Tibial nerve (tissue), 4 donors: ENCODE measurements at places on chromosomes 6 and 20. TPM values are rescaled to one million over a fixed set of nuclear protein-coding genes. Genes with fewer than 3 reads are reported as not detected.

DNA sequence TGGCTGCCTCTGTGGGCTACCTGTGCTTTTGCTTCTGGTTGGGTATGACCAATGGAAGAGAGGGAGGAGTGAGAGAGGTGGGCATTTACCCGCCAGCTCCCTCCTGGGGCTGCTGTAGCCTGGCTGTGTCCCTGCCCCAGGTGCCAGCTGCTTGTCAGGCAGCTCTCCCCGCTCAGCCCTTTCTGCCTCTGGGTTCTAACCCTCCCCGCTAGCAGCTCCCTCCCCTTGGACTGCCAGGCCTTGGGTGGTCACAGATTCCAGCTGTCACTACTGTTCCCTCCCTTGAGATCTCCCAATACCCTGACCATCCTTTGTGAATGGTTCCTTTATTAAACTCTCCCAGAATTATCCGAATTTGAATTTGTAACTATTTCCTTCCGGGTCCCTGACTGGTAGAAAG lies 95.5 kb upstream of the RNF24 start:
- DNase-seq: no peak

DNA sequence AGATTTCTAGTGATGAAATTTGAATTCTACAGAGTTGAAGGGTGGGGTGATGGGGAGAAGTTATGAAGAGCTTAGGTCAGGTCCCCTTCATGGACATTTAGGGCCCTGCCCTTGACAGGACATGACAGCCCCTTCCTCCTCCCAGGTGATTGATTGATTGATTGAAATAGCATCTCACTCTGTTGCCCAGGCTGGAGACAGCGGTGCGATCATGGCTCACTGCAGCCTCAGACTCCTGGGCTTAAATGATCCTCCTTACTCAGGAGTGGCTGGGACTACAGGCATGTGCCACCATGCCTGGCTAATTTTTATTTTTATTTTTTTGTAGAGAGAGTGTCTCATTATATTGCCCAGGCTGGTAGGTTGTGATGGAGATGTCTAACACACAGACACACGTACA lies 174.0 kb upstream of the RNF24 start:
- no peak for DNase-seq

DNA sequence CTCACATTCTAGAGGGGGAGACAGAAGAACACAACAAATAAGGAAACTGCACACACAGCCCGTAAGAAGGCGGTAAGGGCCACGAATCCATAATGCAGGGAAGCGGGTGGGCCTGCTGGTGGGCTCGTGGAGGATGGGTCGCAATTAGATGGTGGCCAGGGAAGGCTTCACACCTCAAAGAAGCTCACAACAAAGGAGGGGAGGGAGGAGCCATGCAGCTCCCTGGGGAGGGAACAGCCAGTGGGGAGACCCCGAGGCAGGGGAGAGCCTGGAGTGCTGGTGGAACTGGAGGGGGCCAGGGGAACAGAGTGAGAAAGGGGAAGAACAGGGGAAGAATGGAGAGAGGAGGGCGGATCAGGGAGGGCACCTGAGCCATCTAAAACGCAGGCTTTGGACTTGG lies 13.4 kb downstream of the SRC start:
- DNase-seq: no peak

DNA sequence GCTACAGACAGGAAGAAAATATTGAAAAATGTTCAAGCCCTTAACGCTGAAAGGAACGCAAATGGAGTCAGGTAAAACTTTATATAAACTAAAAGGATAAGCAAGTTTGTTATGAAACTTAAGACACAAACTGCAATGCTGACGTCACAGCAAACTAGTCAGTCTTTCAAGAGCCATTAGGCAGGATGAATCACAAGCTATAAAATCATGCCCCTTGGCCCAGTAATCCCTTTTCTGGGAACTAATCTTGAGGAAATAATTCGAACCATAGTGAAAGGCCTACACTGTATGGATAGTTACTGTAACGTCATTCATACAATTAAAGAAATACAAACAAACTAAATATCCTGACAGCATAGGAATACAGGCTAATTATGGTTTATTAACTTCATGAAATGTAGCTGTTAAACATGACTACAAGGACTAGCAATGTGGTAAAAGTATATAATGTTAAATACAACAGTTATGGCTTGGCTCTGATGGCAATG lies 42.7 kb upstream of the HINT3 start:
- no peak for DNase-seq

DNA sequence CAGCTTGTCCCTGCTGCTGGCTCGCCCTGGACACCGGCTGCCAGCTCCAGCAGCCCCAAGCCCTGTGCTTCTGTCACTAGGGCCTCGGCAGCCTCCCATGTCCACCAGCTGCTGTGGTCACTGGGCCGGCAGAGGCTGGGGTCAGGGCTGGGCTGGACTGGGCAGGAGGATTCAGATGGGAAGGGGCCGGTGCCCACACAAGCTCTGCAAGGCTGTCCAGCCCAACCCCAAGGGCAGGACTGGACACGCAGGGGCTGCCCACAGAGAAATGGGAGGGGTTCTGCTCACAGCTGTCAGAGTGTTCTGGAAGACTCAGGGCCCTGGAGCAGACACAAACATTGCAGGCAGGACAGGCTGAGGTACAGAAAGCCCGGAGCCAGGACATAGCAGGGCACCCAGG lies 65.6 kb downstream of the ADNP start:
- DNase-seq: no peak

DNA sequence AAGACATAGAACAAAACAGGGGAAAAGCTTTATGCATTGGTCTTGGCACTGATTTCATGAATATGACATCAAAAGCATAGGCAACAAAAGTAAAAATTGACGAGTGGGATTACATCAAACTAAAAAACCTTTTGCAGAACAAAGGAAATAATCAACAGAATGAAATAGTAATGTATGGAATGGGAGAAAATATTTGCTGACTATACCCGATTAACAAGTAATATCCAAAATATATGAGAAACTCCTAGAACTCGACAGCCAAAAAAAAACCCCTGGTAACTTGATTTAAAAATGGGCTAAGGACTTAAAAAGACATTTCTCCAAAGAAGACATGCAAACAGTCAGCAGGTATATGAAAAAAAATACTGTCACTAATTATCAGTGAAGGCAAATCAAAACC lies 231.7 kb upstream of the MAN1A1 start:
- no peak for DNase-seq

GRCh38 chr20:38139156-38139912 lies 25.7 kb downstream of the TGM2 start:
- DNase-seq: no peak

DNA sequence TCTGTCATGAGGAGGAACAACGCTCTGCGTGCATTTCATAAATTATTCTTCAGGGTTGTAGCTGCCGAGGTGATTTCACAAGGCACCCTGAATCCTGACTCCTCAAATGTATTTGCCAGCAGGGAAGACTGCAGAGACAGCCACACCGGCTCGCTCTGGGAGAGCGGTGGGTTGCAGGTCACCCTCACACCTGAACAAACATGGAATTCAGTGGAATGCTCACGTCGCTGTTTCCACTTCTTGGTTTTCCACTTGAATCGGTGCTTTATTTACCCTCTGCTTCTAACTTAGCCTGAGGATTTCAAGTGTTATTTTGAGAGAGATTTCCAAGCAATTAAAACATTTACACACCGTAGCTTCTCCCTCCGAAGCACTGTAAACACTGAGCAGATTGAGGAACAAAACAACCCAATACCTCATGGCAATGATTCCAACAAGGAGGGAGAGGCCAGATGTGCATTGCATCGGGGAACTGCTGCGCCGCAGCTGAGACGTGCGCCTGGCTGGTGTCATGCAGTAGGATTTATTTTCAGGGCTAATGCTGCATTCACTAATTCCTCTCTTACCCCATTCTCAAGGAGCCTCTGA lies 59.5 kb upstream of the GGTLC1 start:
- no peak for DNase-seq

GRCh38 chr20:41958391-41958790 lies 340.2 kb upstream of the CHD6 start:
- no peak for DNase-seq

DNA sequence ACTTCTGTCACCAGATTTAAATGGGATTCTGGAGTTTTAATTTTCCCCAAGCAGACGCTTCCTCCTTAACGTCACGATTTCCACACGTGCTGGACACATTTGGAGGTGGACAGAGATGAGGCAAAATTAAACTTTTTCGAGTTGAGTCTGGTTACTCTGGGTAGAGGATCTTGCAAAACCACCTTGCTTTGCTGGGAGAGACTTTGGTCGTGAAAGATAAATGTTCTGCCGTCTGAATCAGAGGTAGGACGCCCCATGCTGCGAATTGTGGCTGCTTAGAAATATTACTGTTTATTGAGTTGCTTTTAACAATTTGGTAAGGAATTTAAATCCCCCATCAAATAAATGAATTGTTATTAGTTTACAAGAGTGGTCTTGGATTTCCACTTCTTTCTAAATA lies 46.8 kb downstream of the CTCFL start:
- no peak for DNase-seq

GRCh38 chr6:40349901-40350746 lies 237.0 kb downstream of the LRFN2 start:
- DNase-seq: no peak

DNA sequence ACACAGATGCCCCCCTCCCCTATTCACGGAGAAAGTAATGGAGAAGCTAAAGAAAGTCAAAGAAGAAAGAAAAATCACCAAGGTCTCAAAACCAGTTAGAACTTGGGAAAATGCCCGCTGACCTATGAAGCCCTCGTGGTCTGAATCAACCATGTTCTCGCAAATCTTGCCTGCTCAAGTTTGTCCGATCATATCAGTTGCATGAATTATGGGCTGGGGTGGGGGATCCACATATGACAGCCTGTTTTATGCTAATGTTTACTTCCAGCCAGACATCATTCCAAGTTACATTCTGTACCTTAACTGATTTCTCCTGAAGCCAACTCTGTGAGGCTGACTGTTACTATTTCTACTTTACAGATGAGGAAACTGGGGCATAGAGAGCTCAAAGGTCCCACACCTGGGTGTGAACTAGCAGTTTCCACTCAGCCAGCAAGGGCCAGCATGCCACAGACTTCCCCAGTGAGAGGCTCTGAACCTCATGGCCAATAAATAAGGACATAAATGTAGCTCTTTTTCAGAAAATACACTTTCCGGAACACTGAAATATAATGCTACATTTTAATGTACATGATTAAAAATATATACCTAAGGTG lies 2.1 kb downstream of the RNASET2 start:
- DNase-seq: no peak

DNA sequence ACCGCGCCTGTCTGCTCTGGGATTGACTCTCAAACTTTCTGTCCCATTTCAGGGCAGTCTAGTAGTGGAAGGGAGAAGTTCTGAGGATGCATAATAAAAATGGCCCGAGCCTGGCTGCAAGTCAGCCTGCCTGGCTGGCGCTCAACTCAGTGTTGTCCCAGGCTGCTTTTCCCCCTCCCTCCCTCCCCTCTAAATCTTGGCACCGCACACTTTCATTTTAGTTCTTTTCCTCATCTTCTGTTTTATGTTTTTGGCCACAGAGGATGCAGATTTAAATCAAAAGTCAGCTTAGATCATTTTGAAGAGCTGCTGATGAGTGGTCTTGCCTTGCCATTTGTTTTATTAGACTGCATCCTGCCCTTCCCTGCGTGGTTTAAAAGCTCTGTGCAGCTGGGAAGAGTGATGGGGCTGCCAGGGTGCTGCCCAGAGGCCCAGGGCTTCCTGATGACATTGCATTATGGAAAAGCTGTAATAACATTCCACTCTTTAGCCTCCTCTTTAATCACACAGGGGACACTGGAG lies 6.5 kb upstream of the UQCC2 start:
- DNase-seq: no peak

DNA sequence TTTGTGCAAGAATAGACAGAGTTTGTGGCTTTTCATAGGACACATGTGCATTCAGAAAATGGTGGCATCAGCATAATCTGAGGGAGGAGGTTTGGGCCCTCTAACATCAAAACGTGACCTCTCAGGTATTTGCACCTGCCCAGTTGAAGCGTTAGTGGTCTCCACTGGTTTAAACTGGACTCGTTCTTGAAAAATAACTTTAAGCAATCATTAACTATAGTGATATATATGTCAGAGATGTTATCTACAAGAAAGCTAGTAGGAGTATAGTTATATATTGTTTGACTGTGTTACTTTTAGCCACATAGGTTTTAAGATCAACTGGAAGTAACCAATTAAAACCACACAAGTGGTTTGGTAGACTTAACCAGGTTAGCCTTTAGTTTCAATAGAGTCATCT lies 607.4 kb downstream of the MAFB start:
- no peak for DNase-seq

DNA sequence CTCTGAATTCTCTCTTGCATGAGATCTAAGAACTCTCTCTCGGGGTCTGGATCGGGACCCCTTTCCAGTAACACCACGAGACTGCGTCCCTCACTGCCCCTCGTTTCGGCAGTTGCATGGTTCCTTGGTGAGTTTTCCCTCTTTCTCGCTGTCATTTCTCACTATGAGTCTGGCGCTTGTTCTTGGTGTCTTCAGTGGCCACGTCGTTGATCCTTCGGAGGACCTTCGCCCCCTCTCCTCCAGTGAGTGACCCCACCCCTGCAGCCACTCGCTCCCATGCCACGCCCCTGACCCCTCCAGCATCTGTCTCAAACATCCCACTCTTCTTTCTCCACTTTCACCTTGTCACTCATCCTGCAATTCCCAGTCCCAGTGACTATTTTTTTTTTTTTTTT lies 23.0 kb downstream of the SYNJ2 start:
- no peak for DNase-seq

- no peak for DNase-seq
Observed at GRCh38 chr20:57429580-57430200, 38.5 kb downstream of the RBM38 start.

HLA-DPB1 gene
- 56.5 TPM for total RNA-seq

UBE2C gene
- total RNA-seq: 1.5 TPM

BEND6 gene
- total RNA-seq: 4.2 TPM

ENPP4 gene
- 22.0 TPM for total RNA-seq

TNFRSF6B gene
- 8.0 TPM for total RNA-seq

SDCBP2 gene
- total RNA-seq: 2.6 TPM

VSTM2L gene
- total RNA-seq: not detected

SYCP2 gene
- total RNA-seq: 4.2 TPM

GJA1 gene
- 44.1 TPM for total RNA-seq

CDH26 gene
- total RNA-seq: 2.5 TPM
